ENCODE measurements at places on chromosomes 1 and 21. TPM values are rescaled to one million over a fixed set of nuclear protein-coding genes. Genes with fewer than 3 reads are reported as not detected.

GRCh38 chr1:167371030-167371429 lies 147.3 kb downstream of the CD247 start:
- H3K4me3 ChIP-seq, result no peak overlapping the region
- no peaks in the 10 kb centered on the region for H3K4me1 ChIP-seq
- no peak for DNase-seq
- no peaks in the 10 kb centered on the region for H3K27me3 ChIP-seq
- H3K27ac ChIP-seq, result no peak overlapping the region

ACTL8 gene
- not detected for total RNA-seq

GRCh38 chr1:56304975-56305374 lies 274.4 kb downstream of the PLPP3 start:
- H3K4me1 ChIP-seq, result no peaks in the 10 kb centered on the region
- DNase-seq, result no peak
- H3K27me3 ChIP-seq, result no peaks in the 10 kb centered on the region
- no peak overlapping the region for H3K27ac ChIP-seq
- H3K4me3 ChIP-seq, result no peak overlapping the region

- H3K27ac ChIP-seq, result no peak overlapping the region
- H3K4me1 ChIP-seq, result no peaks in the 10 kb centered on the region
- H3K27me3 ChIP-seq, result no peaks in the 10 kb centered on the region
- DNase-seq, result no peak
Observed at GRCh38 chr1:103254691-103255090, 146.4 kb upstream of the COL11A1 start.

ZNF683 gene
- not detected for total RNA-seq

DNA sequence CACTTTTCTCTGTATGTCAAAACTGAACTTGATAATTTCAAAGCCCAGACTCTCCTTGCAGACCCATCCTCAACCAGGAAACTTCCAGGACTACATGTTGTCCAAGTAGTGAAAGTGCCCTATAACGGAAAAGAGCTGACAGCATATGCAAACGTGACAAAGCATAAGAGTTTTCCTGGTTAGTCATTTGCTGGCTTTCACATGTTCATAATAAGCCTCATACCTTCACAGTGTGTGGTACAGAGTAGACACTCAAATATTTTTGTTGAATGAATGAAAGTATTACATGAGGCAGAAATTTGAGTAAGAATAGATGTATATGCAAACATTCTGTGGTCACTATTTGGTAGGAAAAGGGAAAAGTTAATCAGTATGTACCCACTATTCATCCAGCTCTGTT lies 473.3 kb downstream of the MRPL39 start:
- no peak for DNase-seq
- H3K36me3 ChIP-seq, result no peaks in the 10 kb centered on the region
- no peak overlapping the region for H3K4me3 ChIP-seq
- no peaks in the 10 kb centered on the region for H3K4me1 ChIP-seq
- no peak overlapping the region for H3K27ac ChIP-seq
- no peaks in the 10 kb centered on the region for H3K27me3 ChIP-seq

DNA sequence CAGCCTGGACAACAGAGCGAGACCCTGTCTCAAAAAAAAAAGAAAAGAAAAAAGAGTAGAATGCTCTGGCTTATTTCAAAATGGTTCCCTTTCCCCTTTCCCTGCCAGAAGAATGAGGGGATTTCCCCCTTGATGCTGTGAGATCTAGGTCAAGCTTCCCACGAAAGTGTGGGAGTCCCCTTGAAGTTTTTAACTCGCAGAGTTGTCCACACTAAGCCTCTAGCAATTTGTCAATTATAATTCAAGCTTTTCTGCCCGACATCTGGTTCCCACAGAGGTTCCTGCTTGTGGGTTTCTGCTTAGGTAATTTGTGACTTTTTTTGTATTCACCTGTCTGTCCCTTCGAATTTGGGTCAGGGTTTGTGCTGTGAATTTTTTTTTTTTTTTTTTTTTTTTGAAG lies 62.8 kb downstream of the ZFYVE9 start:
- no peak overlapping the region for H3K4me3 ChIP-seq
- H3K36me3 ChIP-seq, result no peaks in the 10 kb centered on the region
- no peaks in the 10 kb centered on the region for H3K4me1 ChIP-seq
- no peaks in the 10 kb centered on the region for H3K27me3 ChIP-seq
- no peak overlapping the region for H3K27ac ChIP-seq
- no peak for DNase-seq

RGS16 gene
- 1.3 TPM for total RNA-seq

SH3GLB1 gene
- 38.5 TPM for total RNA-seq

- no peak overlapping the region for H3K4me3 ChIP-seq
- H3K36me3 ChIP-seq, result peaks cover 87% of the 10 kb centered on the region
- no peak overlapping the region for H3K27ac ChIP-seq
- H3K27me3 ChIP-seq, result no peaks in the 10 kb centered on the region
- no peaks in the 10 kb centered on the region for H3K4me1 ChIP-seq
Observed at GRCh38 chr1:207762622-207763021, 10.8 kb downstream of the CD46 start.

Data from tibial nerve (tissue), 4 donors.